ENCODE measurements at places on chromosomes 4 and X.

- H3K36me3 ChIP-seq: no peaks in the 10 kb centered on the region
- H3K4me3 ChIP-seq: no peak overlapping the region
- no peaks in the 10 kb centered on the region for H3K27me3 ChIP-seq
These were observed 298.7 kb upstream of the KLF3 start for GRCh38 chr4:38365261-38365660.

- no peaks in the 10 kb centered on the region for H3K36me3 ChIP-seq
- no peak overlapping the region for H3K27ac ChIP-seq
- H3K4me1 ChIP-seq: no peaks in the 10 kb centered on the region
- H3K27me3 ChIP-seq: no peaks in the 10 kb centered on the region
- DNase-seq: no peak
- no peak overlapping the region for H3K4me3 ChIP-seq
These were observed 485.5 kb downstream of the NAF1 start for GRCh38 chr4:162681212-162681611.

GRCh38 chr4:16779028-16779675 lies 119.3 kb downstream of the LDB2 start:
- no peak overlapping the region for H3K27ac ChIP-seq
- H3K4me1 ChIP-seq: no peaks in the 10 kb centered on the region
- no peak overlapping the region for H3K4me3 ChIP-seq
- no peak for DNase-seq
- no peaks in the 10 kb centered on the region for H3K36me3 ChIP-seq

DNA sequence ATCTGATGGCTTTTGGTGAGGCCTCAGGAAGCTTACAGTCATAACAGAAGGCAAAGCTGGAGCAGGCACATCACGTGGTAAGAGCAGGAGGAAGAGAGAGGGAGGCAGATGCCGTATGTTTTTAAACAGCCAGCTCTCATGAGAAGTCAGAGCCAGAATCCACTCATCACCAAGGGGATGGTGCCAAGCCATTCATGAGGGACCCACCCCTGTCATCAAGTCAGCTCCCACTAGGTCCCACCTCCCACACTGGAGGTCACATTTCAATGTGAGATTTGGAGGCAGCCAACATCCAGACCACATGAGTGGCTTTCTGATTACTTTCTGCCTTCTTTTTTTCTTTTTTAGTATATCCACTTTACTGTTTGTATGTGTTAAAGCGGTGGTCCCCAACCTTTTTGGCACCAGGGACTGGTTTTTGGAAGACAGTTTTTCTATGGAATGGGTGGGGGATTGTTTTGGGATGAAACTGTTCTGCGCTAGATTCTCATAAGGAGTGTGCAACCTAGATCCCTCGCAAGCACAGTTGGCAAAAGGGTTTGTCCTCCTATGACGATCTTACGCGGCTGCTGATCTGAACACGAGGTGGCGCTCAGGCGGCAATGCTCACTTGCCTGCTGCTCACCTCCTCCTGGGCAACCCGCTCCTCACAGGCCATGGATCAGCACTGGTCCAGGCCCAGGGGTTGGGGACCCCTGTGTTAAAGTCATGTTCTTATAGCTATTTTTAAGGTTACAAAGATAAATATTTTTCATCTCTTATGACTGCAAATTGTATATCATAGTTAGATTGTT lies 61.7 kb downstream of the SLIT2 start:
- H3K27me3 ChIP-seq: no peaks in the 10 kb centered on the region
- H3K27ac ChIP-seq: no peak overlapping the region
- H3K4me3 ChIP-seq: no peak overlapping the region

DNA sequence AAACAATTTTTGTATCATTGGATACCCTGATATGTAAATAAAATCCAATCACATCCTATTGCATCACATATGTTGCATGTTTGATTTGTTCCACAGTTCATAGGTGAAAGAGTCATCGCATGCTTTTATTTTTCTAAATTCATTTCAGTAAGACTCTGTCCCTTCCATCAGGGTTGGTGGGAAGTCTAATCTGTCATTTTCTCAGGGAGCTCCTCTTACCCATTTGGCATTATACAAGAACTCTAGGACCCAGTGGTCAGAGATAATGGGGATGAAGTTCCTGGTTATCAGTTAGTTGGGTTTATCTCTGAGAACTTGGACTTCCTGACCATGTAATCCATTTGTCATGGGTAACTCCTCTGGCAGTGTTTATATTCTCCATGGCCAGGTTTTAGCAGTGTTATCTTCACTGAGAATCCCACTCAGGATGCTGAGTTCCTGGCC lies 227.1 kb upstream of the JADE1 start:
- H3K4me3 ChIP-seq: no peak overlapping the region
- DNase-seq: no peak
- H3K27ac ChIP-seq: no peak overlapping the region
- no peaks in the 10 kb centered on the region for H3K36me3 ChIP-seq
- H3K27me3 ChIP-seq: no peaks in the 10 kb centered on the region

- no peak overlapping the region for H3K27ac ChIP-seq
- H3K4me1 ChIP-seq: no peaks in the 10 kb centered on the region
- H3K4me3 ChIP-seq: no peak overlapping the region
- peaks cover 8% of the 10 kb centered on the region for H3K27me3 ChIP-seq
These were observed 85.3 kb downstream of the LNX1 start for GRCh38 chr4:53505947-53506346.

- no peak for DNase-seq
- no peak overlapping the region for H3K27ac ChIP-seq
- H3K27me3 ChIP-seq: peaks cover 10% of the 10 kb centered on the region
- no peaks in the 10 kb centered on the region for H3K36me3 ChIP-seq
- H3K4me3 ChIP-seq: no peak overlapping the region
These were observed 34.9 kb downstream of the BMP3 start for GRCh38 chr4:81065446-81065845.

DNA sequence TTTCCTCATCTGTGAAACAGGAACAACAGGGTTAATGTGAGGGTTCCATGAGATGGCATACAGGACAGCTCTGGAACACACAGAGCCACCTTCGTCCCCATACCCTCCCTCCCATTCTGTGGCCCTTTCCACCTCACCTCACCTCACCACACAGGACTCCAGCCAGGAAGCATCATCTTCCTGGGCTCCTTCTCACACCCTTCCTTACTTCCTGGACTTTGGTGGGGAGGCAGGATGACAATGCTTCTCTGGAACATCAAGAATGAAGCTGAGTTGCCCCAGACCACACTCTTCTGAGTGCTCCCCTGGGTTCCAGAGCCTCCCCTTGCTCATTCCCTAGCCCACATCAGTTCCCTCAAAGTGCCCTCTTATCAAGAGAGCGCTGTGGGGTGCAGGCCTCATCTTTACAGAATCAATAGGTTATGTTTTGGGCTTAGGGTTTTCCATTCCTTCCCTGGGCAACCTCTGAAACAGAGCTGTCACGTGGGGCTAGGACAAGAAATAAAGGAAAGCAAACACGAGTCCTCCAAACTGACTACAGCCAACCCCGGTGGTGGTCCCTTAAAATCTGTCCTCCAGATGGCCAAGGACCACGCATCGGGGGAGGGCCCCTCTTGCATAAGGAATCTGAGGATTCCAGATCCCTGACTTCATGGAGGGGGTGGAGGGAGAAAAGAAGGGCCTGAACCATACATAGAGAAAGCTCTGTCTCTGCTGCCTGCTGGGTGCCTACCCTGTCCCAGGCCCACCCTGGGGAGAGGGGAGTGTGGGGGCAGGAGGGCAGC lies 74.4 kb upstream of the ATP6AP2 start:
- H3K27ac ChIP-seq: no peak overlapping the region
- H3K27me3 ChIP-seq: no peaks in the 10 kb centered on the region
- no peak for DNase-seq
- no peaks in the 10 kb centered on the region for H3K36me3 ChIP-seq
- H3K4me1 ChIP-seq: no peaks in the 10 kb centered on the region
- H3K4me3 ChIP-seq: no peak overlapping the region

- no peak for DNase-seq
- H3K4me3 ChIP-seq: no peak overlapping the region
- H3K27me3 ChIP-seq: no peaks in the 10 kb centered on the region
- no peaks in the 10 kb centered on the region for H3K4me1 ChIP-seq
- no peaks in the 10 kb centered on the region for H3K36me3 ChIP-seq
These were observed 3.5 kb downstream of the TECRL start for GRCh38 chr4:64405761-64406160.

Measured in activated CD4-positive, alpha-beta T cell treated with anti-CD3 and anti-CD28 coated beads for 36 hours (primary cell).